ENCODE measurements at places on chromosomes 5 and 9.

- no peak for DNase-seq
These were observed 425.2 kb downstream of the GADD45G start for GRCh38 chr9:90029996-90030395.

DNA sequence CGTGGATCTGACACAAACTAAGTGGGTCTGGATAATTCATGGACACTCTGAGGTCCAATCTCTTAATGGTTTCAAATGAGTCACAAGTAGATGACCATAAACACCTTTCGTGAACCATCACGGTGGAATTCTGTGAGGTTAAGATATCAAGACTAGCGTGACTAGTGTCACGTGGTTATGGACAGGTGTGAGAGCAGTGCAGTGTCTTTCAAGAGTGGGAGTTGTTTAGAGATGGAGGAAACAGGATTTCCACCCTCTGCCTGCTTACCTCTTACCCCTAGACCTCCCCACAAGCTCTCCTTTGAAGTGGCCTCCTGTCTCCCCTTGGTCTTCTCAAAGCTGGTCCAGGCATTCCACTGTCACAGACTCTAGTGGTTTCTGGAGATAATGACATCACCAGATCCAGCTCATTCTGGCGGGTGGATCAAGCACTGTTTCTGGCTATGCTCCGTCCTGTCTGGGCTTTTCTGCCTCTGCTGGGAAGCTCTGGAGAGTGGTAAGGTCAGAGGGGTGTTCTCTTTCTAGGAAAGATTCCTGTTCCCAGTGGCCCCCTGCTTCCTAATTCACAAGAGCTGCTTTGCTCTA lies 20.0 kb upstream of the ZNF782 start:
- no peak for DNase-seq

DNA sequence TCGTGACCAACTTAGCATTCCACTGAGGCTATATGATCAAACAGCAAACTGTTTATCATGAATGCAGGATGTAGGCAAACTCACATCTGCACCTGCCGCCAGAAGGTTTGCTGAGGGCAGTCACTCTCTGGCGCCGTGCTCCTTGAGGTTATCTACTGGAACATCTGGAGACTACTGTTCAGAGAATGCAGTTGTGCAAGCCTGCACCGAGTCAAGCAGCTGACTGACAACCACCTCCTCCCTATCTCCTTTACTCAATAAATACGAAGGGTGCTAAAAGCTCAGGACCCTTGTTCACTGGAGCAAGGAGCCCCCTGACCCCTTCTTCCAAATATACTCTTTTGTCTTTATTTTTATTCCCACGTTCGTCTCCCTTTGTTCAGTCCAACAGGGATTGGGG lies 27.1 kb downstream of the CCDC125 start:
- DNase-seq, result no peak

DNA sequence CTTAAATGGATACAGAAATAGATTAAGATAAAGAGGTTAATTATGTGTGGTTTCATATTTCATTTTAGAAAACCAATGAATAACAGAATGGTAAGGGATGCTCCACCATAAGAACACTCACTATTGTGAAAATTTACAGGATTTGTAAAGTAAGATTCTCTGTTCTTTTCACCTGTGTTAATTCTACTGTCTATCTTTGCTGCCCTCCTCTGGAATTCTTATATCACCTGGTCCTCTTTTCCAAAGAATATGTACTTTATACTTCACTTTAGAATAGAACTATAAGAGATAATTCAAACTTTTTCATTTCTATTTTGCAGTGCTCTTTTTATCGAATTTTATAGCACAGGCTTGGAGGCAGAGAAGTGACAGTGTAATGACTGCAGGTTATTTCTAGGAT lies 213.4 kb downstream of the LURAP1L start:
- no peak for DNase-seq
